ENCODE measurements at places on chromosomes 12 and 14.

- DNase-seq = no peak
These were observed 911.3 kb upstream of the USP15 start for GRCh38 chr12:61348871-61349270.

DNA sequence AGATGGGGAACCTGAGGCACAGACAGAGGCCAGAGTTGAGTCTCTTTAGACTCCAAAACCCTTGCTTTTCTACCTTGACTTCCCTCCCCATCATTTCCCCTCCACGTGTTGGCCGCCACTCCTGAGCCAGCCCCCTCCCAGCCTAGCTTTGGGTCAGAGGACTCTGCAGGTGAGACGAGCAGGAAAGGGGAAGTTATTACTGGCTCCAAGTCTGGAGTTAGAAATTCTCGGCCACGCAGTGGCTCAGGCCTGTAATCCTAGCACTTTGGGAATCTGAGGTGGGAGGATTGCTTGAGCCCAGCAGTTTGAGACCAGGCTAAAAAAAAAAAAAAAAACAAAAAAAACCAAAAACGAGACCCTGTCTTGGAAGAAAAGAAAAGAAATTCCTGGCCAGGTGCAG is 8.8 kb downstream of the VSX2 start:
- no peak for DNase-seq

DNA sequence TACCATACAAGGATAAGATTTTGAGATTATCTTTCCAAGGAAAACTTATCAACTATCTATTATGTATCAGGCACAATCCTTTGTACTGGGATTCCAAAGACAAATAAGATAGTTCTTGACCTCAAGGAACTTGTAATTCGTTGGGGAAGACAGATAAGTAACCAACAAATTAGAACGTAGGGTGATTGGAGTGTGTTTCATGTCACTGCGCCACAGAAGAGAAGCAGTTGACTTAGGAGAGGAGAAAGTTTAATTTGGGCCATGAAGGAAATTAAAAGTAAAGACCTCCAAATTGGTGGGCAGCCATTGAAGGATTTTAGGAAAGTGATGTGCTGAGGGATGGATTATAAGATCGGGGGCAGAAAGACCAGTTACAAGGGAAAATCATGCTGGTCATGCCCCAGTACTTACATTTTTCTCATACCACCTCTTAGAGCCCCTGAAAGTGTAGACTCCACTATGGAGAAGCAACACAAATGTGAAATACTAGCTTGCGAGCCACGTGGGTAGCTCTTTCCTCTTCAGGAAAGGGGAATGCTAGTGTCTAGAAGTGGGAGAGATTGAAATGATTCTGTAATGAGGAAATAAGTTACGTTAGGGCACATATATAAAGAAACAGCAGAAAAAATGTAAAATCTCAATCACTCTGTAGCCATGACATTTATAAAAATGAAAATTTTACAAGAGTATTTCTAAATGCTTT is 148.7 kb downstream of the ETV6 start:
- no peak for DNase-seq

- no peak for DNase-seq
These were observed 9.5 kb downstream of the PHETA1 start for GRCh38 chr12:111359231-111359913.

All from iPS DF 6.9 (cell line).